ENCODE measurements at places on chromosomes 7 and 10.

DNA sequence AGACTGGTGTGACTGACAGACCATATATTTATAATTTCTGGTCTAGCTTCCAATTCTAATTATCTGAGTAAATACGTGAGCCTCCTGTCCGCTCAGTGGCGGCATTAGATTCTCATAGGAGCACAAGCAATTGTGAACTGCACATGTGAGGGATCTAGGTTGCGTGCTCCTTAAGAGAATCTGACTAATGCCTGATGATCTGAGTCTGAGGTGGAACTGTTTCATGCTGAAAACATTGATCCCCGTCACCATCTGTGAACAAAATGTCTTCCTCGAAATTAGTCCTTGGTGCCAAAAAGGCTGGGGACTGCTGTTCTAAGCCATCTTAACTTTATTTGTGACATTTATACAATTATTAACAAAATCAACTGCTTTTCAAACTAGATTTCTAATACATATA, 164.7 kb upstream of the MEOX2 start:
- no peak for DNase-seq

- DNase-seq = no peak
These were observed 175.1 kb downstream of the COBL start for GRCh38 chr7:51141451-51142003.

- DNase-seq = no peak
These were observed 20.0 kb downstream of the UNC5B start for GRCh38 chr10:71232089-71232998.

- no peak for DNase-seq
These were observed 66.4 kb upstream of the IFRD1 start for GRCh38 chr7:112383671-112384417.

- DNase-seq = no peak
These were observed 18.5 kb downstream of the ZNF277 start for GRCh38 chr7:112225006-112225405.

DNA sequence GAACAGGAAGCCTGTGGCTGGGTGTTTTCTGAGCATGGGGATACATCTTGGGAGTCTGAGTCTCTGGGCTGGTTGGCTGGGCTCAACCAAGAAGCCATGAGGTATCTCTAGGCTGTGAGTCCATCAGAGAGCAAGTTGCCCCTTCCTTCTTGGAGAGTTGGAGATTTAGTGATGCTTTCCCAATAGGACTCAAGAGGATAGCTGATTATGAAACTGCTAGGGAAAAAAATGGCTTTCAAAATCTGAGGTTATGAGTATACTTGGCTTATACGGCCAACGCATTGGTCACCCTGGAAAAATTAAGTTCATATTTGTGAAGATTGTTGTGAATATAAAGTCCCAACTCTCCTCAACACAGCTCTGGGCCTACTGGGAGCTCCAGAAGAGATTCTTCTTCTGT, 162.7 kb upstream of the KMT2E start:
- DNase-seq = no peak

- no peak for DNase-seq
These were observed 92.6 kb downstream of the DGKI start for GRCh38 chr7:137753948-137754851.

GRCh38 chr10:128274938-128275337, 148.7 kb upstream of the MKI67 start:
- no peak for DNase-seq

DNA sequence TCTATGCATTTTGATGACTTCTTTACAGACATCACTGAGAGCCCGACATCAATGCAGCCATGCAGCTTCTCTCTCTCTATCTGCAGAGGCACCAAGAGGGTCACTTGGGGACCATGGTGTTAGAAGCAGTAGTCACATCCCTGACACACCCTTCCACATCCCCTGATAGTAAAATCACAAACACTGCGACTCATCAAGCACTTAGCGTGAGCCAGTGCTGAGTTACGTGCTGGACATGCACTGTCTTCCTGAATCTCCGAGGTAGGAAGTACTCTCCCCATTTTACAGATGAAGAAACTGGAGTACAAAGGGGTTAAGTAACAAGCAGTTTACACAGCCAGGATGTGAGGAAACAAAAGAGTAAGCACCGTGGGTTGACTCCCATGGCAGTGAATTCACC, 109.2 kb downstream of the OSBPL3 start:
- DNase-seq = no peak

- DNase-seq = no peak
These were observed 280.8 kb downstream of the ZEB1 start for GRCh38 chr10:31599626-31600504.

GRCh38 chr7:55496906-55497305, 75.4 kb downstream of the VOPP1 start:
- no peak for DNase-seq

DNA sequence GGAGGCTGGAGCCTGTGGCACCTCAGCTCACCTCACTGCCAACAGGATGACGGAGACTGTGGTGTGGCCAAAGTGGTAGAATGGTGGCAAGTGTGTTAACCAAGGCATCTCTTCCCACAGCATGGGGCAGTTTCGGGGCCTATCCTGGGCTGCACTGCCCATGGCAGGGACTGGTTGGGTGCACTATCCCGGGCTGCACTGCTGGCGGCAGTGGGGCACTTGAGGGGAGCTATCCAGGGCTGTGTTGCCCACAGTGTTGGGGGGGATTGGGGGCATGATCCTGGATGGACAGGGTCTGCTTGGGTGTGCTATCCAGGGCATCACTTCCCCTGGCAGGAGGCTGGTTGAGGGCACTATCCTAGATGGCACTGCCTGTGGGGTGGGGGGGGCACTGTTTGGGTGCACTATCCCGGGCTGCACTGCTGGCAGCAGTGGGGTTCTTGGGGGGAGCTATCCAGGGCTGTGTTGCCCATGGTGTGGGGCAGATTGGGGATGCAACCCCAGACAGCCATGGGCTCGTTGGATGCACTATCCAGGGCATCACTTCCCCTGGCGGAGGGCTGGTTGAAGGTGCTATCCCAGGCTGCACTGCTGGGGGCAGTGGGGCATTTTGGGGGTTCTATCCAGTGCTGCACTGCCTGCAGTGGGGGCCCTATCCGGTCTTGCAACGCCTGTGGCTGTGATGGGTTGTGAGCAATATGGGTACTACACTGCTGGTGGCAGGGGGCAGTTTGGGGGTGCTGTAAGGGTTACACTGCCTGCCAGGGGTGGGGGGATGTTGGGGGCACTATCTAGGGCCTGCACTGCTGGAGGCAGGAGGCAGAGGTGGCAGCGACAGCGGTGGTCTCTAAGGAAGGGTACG, 129.7 kb downstream of the ZNF248 start:
- DNase-seq = no peak

DNA sequence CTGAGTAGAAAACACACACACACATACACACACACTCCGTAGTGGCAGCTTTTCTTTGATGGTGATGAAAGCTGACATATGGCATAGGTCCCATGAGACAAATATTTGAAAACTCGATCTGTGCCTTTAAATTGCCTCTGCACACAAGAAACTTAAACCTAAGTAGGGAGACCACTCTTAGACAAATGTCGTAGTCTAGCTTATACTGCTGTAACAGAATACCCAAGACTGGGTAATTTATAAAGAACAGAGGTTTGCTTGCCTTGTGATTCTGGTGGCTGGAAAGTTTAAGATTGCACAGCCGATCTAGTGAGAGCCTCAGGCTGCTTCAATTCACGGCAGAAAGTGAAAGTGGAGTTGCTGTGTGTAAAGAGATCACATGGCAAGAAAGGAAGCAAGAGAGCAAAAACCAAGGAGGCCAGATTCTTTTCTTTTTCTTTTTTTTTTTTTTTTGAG, 489.4 kb upstream of the SORCS1 start:
- no peak for DNase-seq

GRCh38 chr7:72101444-72101843, 310.7 kb downstream of the CALN1 start:
- no peak for DNase-seq

DNA sequence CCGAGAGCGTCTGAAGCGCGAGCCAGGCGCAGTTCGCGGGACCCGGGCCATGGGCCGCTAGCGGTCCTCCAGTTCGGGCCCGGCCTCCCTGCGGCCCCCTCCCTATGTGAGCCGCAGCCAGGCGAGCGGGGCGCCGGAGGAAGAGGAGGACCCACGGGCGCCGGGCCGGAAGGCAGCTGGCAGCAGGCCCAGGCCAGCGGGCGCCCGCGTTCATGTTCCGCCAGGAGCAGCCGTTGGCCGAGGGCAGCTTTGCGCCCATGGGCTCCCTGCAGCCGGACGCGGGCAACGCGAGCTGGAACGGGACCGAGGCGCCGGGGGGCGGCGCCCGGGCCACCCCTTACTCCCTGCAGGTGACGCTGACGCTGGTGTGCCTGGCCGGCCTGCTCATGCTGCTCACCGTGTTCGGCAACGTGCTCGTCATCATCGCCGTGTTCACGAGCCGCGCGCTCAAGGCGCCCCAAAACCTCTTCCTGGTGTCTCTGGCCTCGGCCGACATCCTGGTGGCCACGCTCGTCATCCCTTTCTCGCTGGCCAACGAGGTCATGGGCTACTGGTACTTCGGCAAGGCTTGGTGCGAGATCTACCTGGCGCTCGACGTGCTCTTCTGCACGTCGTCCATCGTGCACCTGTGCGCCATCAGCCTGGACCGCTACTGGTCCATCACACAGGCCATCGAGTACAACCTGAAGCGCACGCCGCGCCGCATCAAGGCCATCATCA, 1.1 kb downstream of the ADRA2A start:
- DNase-seq = no peak

- no peak for DNase-seq
These were observed 42.8 kb downstream of the RBM20 start for GRCh38 chr10:110686949-110687348.

DNA sequence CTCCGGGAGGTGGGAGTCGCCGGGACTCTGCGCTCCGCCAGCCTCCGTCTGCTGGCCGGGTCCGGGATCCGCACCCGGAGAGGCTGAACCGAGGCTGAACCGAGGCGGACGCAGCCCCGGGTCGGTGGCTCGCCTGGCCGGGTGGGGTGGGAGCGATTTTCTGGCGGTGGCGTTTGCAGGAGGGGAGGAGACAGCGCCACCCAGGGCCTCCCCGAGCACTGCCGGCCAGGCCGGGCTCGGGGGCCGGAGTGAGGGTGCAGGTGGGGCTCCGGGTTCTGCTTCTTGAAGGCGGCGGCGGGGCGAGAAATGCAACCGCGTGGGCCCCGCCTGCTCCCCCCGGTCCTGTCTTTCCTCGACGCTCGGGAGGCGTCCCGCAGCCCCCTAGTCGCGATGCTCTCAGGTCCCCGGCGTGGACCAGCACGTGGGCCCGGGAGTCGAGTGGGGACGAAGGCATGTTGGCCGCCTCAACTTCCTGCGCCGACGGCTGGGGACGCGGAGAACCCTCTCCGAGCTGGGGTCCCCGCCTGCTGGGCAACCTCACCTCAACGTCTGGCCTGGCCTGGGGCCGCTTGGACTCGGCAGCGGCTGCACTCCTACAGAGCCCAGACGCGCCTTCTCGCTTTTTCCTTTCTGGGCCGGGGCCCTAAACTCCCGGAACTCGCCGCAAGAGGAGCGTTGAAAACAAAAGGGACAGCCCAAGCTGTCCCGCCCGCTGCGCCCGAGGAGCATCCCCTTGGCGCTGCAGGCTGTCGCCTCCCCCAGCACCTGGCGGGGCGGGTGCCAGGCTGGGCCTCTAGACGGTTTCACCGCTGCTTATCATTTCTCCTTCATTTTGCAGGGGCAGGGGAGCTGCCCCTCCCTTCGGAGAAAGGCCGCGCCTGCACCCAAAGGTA, 25.2 kb upstream of the VAX1 start:
- no peak for DNase-seq

- no peak for DNase-seq
These were observed 154.0 kb downstream of the TCF7L2 start for GRCh38 chr10:113104047-113104446.

DNA sequence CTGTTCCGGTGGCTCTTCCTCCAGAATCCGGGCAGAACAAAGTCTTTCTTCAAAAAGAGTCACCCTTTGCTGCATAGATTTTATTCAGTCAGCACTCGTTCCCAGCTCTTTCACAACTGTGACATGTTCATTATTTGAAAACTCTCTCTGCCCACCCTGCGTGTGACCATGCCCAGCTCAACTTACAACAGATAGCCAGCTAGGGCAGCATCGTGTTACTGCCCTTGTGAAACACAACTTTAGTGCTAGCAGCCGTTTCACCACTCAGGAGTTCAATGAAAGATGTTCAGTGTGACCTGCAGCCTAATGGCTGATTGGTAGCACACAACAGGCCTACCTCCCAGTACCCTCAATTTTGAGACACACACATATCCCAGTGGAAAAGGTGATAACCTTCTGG, 57.9 kb downstream of the ZNF438 start:
- DNase-seq = no peak

DNA sequence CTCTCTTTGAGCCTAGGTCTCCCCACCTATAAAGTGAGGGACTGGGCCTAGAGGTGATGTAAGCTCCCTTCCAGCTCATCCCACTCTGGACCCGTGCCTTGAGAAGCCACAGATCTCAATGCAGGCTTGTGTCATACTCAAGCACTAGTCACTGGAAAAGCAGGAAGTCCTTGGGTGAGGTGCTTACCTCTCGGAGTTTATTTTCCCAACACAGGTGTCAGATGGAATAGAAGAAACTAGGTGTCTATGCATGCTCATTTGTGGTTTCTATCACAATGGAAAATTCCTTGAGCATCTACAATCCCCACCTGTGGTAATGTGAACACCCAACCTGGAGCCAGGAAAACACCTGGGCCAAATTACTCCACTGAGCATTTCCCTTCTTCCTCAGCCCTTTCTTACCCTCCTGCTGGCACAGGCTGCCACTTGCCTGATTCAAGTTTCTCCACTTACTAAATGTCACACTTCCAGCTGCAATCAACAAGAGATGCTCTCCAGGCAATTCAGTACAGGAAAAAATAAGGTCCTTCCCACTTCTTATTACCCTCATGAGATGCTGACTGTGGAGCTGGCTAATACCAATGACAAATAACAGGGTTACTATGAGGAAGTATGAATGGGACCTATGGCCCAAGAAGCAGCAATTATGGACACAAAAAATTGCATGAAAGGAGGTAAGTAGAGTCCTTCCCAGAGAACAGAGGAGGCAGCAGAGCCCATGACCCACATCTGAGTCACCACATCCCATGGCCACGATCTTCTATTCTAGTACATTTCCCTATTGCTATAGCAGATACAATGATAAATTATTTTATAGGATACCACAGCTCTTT, 13.1 kb downstream of the LSM5 start:
- DNase-seq = no peak

GRCh38 chr7:29248713-29249382, 54.3 kb downstream of the CHN2 start:
- no peak for DNase-seq

DNA sequence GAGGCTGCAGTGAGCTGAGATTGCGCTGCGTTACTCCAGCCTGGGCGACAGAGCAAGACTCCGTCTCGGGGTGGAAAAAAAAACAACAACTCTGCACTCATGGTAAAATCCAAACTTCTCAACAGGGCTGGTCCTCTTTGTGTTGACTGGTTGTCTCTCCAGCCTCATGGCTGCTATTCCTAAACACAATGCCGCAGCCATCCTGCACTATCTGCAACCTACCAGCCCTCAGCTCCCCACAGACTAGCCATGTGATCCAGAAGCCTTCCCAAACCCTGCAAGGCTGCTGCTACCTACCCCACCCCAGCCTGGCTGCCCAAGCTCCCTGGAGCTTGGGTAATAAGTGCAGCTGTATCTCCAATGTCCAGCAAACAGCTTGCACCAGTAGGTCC, 11.7 kb downstream of the ZYX start:
- no peak for DNase-seq

GRCh38 chr7:3960050-3960763, 659.2 kb downstream of the SDK1 start:
- DNase-seq = no peak
